CD4-positive, alpha-beta T cell treated with Interleukin-2 at 100 ng/mL for 4 hours (primary cell): ENCODE measurements at places on chromosomes 3 and 15.

- no peak for DNase-seq
These were observed 48.4 kb downstream of the TMEM44 start for GRCh38 chr3:194584866-194585265.

DNA sequence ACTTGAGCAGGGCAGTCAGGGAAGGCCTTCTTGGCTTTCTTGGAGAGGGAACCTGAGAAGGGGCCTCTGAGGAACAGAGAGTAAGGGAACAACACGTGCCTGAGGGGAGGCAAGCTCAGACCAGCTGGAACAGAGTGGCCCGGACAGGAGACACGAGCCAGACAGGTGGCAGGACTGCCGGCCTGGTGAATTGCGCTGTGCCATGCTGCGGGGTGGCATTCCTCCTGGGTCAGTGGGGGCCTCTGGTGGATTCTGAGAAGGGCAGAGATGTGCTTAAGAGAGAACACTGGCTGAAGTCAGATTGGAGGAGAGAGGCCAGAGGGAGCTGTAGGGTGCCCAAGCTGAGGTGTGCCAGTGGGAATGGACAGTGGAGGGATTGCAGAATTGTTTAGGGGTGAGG lies 4.9 kb downstream of the CHAC1 start:
- DNase-seq = no peak

DNA sequence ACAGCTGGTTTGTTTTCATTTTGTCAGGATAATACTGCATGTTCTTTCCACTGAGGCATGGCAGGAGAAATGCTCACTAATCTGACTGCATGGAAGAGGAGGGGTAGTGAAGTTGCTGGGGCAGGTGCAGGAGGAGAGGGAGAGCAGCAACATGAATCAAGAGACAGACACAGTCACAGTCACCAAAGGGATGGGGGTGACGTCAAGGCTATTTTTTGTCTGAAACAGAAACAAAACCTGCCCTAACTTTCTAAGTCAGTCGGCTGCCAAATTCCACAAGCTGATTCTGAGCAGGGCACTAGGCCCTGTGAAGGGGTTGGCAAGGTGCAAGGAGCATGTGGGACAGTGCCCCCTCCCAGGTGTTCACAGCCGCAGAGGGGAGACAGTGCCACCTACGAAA lies 186.6 kb upstream of the NSMCE3 start:
- no peak for DNase-seq

DNA sequence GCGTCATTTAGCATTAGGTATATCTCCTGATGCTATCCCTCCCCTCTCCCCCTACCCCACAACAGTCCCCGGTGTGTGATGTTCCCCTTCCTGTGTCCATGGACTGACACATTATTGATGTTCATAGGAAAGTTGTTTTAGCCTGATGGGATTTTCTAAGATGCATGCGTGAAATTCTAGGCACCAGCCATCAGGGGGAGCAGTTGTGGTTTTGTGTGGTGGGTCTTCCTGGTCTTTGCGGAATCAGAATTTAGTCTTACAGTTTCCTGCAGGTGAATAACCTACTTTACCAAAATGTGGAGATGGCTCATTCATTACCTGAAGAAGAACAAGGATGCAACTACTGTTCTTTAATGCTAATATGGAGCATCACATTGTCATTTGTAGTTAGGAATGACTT lies 455.0 kb upstream of the THBS1 start:
- DNase-seq = peak; percentile 16

DNA sequence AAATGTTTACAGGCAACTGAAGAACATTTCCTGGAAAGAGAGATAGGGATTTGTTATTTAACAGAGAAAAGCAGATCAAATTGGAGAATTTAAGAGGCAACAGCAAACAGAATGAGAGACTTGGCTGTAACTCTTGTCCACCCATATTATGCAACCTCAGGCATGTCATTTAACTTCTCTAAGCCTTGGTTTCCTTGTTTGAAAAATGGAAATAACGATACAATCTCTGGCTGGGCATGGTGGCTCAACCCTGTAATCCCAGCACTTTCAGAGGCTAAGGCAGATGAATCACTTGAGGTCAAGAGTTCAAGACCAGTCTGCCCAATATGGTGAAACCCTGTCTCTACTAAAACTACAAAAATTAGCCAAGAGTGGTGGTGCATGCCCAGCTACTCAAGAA lies 23.7 kb downstream of the ARRDC4 start:
- no peak for DNase-seq

GRCh38 chr3:112759681-112760080 lies 87.0 kb downstream of the CD200R1L start:
- DNase-seq = no peak

- DNase-seq = no peak
These were observed 182.3 kb downstream of the EBLN2 start for GRCh38 chr3:73243740-73244139.

DNA sequence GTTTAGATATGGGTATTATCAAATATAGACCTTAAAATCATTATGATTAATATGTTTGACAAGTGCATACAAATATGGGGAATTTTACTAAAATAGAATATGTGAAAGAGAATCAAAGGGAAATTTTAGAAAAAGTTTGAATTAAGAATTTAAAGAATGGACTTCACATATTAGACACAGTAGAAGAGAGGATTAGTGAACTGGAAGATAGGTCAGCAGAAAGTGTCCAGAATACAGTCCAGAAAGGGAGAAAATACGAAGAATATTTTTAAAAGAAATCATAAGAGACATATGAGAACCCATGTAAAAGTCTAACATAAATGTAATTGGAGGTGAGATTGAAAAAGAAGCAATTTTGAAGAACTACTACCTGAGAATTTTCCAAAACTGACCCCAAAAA lies 139.9 kb downstream of the DTWD1 start:
- no peak for DNase-seq

- peak; percentile 19 for DNase-seq
These were observed 106.4 kb downstream of the FBLN2 start for GRCh38 chr3:13655061-13655913.

DNA sequence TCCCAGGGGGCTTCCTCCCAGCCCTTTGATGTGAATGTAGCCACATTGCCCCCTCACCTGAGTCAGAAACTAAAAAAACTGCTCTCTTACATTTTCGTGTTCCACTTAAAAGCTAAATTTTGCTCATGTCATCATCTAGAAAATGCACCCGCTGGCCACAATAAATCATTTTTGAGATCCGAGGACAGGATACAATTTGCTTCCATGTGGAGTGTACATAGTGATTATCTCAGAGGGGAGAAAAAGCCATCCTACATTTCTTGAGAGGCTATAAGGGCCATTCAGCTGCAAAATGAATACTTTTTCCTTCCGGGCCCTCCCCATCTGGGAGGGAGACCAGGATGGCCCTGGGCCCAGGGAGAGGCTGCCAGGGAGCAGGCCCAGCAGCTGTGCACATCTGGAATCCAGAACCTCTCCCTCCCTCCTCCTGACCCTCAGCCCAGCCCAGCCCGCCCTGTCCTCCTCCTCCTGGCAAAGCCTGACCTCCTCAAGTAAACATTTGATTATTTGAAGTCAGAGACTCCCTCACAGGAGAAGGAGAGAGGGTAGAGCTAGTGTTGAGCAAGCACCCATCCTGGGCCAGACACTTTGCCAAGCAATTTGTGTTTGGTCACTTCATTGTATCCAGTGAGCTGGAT lies 59.1 kb downstream of the CORO2B start:
- DNase-seq = no peak

DNA sequence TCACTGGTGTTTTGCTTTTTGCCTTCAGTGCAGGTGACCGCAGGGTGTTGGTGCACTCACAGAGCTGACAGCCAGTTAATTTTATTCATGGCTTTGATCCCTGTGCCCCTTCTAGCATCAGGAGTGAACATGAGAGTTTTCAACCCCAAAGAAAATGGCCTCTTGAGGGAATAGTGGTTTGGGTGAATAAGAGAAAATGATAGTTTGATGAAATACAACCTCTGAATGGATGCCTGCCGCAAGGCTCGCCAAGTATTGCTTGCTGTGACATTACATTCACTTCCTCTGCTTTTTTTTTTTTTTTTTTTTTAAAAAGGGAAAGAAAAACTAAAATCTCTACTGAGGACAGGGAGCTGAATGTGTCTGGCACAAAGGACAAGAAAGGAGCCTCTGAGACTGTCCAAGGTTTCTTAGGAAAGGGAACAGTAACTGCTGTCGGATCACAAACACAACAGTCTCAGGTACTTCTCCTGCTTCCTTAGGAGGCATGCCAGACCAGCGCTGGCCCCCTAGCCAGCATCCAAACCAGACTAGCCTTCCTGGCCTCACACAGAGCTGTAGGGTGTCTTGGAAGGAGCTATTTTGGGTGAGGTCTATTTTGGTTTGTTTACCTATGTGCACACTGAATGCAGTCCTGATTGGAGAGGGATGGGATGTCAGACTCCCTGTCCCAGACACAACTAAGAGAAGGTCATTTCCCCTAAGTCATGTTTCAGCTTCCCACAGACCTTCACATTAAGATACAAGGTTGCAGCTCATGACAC lies 29.0 kb downstream of the CCDC80 start:
- DNase-seq = no peak

- no peak for DNase-seq
These were observed 13.7 kb upstream of the TPRG1 start for GRCh38 chr3:189158034-189158433.

DNA sequence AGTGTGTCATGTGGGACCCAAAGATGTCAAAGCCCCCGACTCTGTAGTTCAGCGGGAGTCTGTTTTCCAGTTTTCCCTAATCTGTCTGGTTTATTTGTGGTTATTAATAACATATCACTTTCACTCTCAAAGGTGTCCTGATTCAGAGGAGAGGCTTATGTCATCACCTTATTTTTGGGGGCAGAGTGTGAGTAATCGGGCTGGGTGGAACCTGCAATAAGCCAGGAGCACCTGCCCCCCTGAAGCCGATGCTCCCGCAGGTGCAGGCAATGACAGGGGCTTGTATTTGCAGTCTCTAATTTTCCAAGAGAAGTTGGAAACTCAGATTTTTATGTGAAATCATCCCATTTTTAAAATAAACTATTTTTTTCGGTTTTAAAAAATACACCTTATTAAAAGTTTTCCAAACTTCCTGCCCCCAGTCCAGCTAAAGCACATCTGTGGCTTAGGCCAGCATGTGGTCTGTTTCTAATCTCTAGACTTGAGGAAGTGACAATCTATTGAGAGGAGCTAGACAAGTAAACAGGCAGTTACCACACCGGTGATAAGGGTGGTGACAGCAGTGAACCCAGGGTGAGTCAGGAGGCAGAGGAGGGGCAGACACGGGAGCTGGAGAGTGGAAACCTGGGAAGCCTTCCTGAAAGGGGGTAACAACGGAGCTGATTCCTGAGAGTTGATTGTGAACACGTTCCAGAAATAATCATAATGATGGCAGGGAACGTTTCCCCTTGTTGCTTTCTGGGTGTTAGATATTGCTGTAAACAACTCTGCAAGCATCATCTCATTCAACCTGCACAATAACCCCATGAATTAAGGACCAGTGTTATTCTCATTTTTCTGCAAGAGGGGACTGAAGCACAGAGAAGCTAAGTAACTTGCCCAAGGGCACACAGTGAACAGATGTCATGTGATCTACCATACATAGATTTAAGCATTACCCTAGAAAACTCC lies 37.2 kb downstream of the BHLHE40 start:
- DNase-seq = peak; percentile 76

DNA sequence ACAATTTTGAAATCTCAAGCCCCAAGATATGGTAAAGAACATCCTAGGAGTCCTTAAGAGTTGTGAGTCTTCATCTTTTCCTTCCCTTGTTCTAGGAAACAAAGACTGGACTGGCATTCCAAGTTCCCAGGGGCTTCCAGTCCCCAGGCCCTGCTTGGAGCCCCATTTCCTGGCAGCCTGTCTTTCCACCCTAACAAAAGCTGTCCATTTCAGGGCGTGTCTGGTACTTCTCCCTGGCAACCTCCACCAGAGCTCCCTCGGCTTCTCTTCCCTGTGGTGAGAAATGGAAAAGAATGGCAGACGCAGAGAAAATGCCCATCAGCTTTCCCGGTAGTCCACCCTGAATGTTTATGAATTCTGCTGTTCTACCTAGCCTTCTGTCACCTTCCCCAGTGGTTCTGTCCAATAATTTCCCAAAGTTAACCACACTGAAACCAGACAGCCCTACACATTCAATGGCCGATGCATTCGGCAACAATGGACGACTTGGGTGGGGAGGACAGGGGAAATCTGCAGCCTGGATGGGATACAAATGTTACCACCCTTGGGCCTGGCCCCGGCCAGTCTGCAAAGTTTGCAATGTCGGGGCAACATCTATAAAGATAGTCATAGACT lies 6.8 kb downstream of the RAB6B start:
- DNase-seq = no peak

GRCh38 chr3:24454856-24455255 lies 39.8 kb downstream of the THRB start:
- no peak for DNase-seq

DNA sequence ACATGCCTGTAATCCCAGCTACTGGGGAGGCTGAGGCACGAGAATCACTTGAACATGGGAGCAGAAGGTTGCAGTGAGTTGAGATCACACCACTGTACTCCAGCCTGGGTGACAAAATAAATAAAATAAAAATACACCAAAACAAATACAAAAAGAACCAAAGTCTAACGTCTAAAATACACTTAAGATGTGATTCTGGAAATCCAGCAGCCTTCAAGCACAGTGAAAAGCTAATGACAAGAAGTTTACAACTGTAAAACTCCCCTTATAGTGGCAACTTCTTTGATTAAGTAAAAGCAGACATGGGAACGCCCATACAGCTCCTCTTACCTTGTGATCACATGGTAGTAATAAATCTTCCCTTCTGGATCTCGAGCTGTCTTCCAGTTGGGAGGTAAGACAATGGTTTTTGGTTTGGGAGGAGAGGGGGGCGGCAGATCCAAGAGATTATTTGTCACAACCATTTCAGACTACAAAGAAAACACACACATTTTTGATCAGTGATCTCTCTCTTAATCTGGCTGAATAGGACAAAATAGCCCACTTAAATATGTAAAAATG lies 62.8 kb downstream of the NBEAL2 start:
- no peak for DNase-seq

- no peak for DNase-seq
These were observed 112.4 kb upstream of the PFN2 start for GRCh38 chr3:150082898-150083654.

DNA sequence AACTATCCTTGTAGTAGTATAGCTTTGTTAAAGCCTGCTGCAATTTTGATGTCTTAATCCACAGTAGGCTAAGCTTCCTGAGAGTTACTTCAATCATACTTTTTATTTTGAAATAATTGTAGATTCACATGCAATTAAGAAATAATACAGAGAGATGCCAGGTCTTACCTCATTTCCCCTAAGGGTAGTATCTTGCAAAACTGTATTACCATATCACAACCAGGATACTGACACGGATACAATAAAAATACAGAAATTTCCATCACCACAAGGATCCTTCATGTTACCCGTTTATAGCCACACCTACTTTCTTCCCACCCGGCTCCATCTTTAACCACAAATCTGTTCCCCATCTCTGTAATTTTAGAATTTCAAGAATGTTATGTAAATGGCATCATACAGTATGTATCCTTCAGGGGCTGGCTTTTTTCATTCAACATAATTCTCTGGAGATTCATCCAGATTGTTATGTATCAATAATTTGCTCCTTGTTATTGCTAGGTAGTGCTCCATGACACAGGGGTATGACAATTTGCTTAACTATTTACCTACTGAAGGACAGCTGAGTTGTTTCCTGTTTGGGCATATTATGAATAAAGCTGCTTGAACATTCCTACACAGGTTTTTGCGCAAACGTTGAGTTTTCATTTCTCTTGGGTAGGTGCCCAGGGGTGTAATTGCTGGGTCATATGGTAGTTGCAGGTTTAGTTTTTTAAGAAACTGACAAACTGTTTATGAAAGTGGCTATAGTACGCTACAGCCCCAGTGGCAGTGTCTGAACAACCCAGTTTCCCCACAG lies 21.6 kb downstream of the BDH1 start:
- no peak for DNase-seq
